ENCODE measurements at places on chromosomes 16 and 17. TPM values are rescaled to one million over a fixed set of nuclear protein-coding genes. Genes with fewer than 3 reads are reported as not detected.

NLGN2 gene
- 5.2 TPM for total RNA-seq

HYDIN gene
- total RNA-seq = 6.7 TPM

PLEKHH3 gene
- total RNA-seq = 63.0 TPM

GRAP gene
- total RNA-seq = 0.33 TPM

ZNF598 gene
- total RNA-seq = 41.0 TPM

ACSM2A gene
- not detected for total RNA-seq

C16orf95 gene
- 1.3 TPM for total RNA-seq

CCDC144A gene
- 8.6 TPM for total RNA-seq

RCVRN gene
- not detected for total RNA-seq

KRT33B gene
- total RNA-seq = not detected

PTGES3L gene
- 0.52 TPM for total RNA-seq

DNASE1L2 gene
- total RNA-seq = 1.3 TPM

OTOA gene
- 0.26 TPM for total RNA-seq

SOCS3 gene
- 63.9 TPM for total RNA-seq
